AML-193 (cell line): ENCODE measurements at places on chromosomes 13 and 19.

DNA sequence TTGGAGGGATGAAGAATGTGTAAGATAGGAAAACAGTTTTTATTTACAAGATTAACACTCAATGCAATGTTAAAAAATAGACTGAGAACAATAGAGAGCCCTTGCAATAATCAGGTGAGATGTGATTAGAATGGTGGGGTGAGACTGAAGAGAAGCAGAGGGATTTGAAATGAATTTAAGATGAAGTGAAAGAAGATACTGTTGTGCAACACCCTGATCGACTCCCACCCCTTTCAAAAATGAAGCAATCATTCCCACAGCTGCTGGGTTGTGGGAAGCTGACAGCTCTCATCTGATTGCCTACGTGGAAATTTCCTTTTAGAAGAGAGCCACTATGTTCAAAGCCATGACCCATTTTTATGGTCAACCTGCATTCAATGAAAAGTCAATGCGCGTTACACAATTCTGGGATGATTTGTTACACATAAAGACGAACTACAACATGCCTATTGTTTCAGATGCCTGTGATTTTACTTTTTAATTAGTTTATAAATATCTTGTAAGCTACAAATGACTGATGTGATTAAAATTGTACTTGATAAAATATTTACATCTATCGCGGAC is 1374.8 kb downstream of the PCDH9 start:
- DNase-seq, result no peak

GRCh38 chr13:79392882-79393563 is 13.0 kb downstream of the RBM26 start:
- no peak for DNase-seq

GRCh38 chr13:33434676-33435075 is 149.1 kb upstream of the STARD13 start:
- no peak for DNase-seq

DNA sequence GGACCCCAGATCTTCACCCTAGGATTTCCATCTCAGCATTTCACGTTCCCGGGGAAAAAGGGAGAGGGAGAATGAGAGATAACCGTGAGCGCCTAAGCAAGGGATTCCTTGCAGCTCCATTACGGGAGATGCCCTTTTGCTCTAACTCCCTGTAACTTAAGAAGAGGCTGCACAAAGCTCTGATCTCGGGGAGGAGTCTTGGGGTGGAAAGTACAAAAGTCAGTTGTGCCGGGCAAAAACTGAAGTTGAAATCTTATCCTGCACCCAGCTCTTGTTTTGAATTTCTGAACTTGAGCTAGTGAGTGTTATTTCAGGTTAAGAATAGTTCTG is 256.4 kb upstream of the SOX21 start:
- no peak for DNase-seq

DNA sequence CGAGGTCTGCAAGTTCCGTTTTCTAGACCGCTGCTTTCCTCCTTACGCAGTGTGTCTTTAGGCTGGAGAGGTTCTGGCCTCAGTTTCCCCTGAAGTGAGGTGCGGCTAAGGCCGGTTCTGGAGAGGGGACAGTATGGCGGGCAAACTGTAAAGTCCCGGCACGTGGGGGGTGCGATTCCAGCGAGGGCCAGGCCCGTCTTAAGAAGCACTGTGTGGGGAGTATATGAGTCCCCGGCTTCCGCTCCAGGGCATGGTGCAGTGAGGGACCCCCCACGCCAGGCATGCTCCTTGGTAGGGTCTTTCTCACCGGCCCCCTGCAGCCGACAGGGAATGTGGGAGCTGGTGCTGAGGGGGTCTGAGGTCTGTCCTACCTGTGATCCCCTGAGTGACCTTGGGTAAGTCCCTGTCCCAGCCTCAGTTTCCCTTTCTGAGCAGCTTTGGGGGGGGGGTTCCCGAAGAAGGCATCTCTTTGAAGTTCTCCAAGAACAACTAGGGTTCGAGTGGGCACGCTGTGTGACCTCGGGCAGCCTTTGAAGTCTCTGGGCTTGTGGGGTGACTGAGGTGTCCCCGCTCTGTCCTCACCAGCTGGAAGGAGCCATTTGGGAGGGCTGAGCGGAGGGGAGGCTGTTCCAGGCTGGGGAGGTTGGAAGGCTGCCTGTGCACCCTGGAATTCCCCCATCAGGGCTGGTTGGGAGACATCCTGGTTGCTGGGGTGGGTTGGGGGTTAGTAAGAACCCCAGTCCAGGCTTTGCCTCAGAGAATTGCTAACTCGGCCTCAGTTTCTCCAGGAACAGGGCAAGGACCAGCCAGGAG is 1.5 kb downstream of the NFIC start:
- no peak for DNase-seq

GRCh38 chr19:17075864-17076542 is 426 bp downstream of the MYO9B start:
- DNase-seq, result peak; percentile 24

DNA sequence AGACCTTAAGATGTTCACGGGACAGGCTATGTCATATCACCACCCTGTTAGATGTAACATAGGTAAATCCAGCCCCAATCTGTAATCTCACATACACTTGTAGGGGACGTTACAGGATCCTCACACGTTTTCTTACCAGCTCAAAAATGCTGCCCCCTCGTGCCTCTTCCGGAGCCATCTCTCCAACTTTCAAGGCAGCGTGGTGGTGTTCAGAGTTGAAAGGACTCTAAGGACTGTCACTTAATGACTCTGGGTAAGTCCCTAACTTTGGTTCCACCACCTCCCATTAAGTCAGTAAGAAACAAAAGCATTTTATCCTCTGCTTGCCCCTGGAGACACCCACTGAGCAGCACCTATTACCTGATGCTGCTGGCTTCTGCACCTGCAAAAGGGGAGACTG is 4.4 kb downstream of the MED26 start:
- DNase-seq, result no peak

DNA sequence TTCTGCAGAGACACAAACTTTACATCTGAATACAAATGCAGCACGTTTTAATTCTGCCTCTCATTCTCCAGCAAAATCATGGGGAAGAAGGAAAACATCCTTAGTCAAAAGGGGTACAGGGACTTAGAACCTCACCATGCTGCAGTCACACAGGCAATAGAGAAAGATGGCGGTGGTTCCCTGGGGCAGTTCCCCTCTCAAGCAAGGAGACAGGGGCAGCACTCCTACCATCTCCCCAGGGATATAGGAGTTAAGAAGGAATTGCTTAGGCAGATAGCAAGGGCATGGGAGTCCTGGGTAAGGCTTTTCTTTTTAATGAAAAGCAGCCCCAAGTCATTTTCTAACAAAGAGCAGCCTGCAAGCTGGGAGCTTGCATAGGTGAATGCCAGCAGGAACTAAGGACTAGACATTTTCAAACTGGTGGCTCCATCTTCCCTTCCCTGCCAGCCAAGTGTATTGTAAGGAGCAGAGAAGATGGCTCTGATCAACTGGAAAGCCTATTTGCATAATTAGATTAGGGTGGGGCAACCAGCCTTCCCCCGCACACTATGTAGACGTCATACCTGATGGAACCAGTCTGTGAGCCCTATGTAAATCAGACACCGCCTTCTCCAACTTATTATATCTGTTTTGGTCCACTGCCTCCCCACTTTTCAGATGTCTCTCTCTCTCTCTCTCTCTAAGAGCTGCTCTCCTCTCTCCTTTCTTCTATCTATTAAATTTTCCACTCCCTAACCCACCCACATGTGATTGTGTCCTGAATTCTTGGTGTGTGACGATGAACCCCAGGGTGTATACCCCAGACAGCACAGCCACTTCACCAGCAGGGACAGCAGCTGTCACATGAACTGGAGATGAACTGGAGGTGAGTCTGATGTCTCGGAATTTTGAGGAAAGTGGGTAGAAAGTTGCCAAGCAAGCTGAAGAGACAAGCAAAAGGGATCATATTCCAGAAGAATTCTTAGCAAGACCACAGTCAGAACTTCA is 514.5 kb downstream of the IRS2 start:
- no peak for DNase-seq

- no peak for DNase-seq
Measured at GRCh38 chr13:72062566-72062965, 195.6 kb upstream of the DACH1 start.

DNA sequence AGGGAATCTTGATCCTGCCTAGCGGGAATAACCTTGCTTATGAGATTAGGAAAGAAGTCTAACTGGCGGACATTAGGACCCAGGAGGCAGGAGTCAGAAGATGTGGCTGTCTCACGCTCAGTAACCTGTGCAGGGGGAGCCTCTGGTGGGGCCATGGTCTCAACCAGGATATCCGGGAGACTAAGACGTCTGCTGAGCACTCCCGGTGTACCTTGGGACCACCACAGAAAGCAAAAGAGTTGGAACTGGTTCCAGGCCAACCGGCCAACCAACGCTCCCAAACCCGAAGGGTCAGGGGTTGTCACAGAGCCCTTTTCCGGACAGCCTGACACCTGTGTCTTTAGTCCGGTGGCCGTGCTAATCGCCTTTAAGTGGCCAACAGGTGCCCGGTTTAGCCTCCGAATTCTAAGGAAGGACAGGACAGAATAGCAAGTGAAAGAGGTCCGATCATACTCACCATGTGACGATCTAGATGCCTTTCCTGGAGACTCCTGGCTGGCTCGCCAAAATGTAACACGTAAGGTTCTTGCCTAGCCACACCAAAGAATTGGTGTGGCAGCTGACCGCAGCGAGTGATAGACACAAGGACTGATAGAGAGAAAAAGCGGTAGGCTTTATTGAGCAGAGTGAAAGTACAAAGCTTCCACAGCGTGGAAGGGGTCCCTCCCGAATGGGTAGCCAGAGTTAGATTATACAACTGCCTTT is 103.9 kb upstream of the DIAPH3 start:
- no peak for DNase-seq

DNA sequence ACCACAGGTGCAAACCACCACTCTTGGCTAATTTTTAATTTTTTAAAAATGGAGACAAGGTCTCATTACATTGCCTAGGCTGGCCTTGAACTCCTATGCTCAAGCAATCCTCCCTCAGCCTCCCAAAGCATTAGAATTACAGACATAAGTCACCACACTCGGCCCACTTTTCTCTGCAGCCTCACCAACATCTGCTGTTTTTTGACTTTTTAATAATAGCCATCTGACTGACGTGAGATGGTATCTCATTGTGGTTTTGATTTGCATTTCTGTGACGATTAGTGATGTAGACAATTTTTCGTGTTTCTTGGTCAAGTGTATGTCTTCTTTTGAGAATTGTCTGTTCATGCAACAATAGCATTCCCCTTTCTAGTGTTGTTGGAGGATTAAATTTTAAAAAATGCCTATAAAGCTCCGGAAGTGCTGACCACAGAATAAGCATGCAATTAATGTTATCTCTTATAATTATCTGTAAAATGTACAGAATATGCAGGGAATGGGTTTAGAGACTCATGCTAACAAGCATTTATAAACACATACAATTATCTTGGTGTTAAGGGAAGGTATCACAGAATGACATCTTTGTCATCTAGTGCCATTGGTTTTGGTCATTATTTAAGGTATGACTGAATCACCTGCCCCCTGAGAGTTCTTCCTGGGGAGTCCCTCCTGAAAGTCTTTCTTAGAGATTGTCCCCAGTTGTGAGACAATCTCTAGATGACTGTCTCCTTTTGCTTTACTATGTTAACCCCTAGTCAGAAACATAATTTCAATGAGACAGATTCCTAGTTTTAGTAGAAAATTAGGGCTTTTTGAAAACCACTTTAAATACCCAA is 118.5 kb upstream of the SERTM1 start:
- no peak for DNase-seq

GRCh38 chr13:71880753-71881541 is 13.9 kb upstream of the DACH1 start:
- DNase-seq, result no peak

GRCh38 chr13:80871481-80871880 is 530.6 kb upstream of the SPRY2 start:
- no peak for DNase-seq

DNA sequence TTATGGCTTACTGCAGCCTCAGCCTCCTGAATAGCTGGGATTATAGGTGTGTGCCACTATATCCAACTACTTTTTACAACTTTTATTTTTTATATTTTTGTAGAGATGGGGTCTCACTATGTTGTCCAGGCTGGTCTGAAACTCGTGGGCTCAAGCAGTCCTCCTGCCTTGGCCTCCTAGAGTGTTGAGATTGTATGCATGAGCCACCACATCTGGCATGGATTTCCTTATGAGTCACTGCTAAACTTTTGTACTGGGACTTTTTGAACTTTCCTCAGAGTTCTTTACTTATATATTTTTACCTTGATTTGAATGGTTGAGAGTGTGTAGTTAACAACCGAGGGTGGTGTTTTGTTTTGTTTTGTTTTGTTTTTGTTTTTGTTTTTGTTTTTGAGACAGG is 33.4 kb downstream of the DNAJC3 start:
- DNase-seq, result no peak

- no peak for DNase-seq
Measured at GRCh38 chr19:37470216-37470615, 1.1 kb downstream of the ZNF570 start.

DNA sequence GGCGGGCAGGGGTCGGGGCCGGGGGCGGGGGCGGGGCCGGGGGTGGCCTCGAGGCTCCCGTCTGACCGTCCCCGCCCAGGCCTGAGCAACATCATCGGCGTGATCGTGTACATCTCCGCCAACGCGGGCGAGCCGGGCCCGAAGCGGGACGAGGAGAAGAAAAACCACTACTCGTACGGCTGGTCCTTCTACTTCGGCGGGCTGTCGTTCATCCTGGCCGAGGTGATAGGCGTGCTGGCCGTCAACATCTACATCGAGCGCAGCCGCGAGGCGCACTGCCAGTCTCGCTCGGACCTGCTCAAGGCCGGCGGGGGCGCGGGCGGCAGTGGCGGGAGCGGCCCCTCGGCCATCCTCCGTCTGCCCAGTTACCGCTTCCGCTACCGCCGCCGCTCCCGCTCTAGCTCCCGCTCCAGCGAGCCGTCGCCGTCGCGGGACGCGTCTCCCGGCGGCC is 9.4 kb upstream of the CACNG6 start:
- no peak for DNase-seq

DNA sequence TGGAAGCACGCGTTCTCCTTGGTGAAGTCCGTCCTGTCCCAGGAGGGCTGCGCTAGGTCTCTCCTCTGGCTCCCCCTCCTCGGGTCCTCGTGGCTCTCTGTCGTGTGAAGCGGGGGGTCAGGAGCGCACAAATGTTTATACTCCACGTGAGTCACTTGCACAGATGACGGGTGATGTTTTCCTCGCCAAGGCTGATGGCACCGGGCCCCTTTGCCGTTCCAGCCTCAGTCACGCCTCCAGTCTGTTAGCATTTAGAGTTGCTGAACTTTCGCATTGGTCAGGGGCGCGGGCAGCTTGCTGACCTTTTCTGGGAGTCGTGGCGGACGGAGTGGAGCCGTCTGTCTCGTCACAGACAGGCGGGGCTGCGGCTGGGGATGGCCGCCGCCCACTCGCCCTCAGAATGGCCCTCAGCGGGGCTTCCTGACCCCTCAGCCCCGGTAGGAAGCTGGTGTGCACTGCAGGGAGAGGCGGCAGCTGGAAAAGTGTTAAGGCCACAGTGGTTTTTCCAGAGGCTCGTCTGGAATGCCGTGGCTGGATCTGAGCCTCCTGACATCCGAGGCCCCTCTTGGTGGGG is 13.7 kb downstream of the KLHL26 start:
- DNase-seq, result no peak
